ENCODE measurements at places on chromosomes 11 and 22.
A peak's percentile ranks its signal among the peaks of the same experiment; 100 is the strongest.

- H3K36me3 ChIP-seq: no peaks in the 10 kb centered on the region
- no peak for DNase-seq
- H3K27me3 ChIP-seq: no peaks in the 10 kb centered on the region
- H3K27ac ChIP-seq: no peak overlapping the region
- no peak overlapping the region for H3K4me3 ChIP-seq
These were observed 69.9 kb downstream of the BUD13 start for GRCh38 chr11:116702772-116703385.

GRCh38 chr11:121580154-121580553 is 127.4 kb upstream of the SORL1-AS1 start:
- H3K27me3 ChIP-seq: no peaks in the 10 kb centered on the region
- peaks cover 31% of the 10 kb centered on the region for H3K4me1 ChIP-seq
- no peaks in the 10 kb centered on the region for H3K36me3 ChIP-seq
- no peak overlapping the region for H3K27ac ChIP-seq

- no peak for DNase-seq
- no peaks in the 10 kb centered on the region for H3K36me3 ChIP-seq
- no peaks in the 10 kb centered on the region for H3K27me3 ChIP-seq
- H3K27ac ChIP-seq: no peak overlapping the region
- no peaks in the 10 kb centered on the region for H3K4me1 ChIP-seq
- H3K4me3 ChIP-seq: no peak overlapping the region
These were observed 72.8 kb upstream of the MTMR2 start for GRCh38 chr11:95996621-95997235.

- no peaks in the 10 kb centered on the region for H3K27me3 ChIP-seq
- no peak overlapping the region for H3K4me3 ChIP-seq
- H3K4me1 ChIP-seq: no peaks in the 10 kb centered on the region
- DNase-seq: no peak
- no peak overlapping the region for H3K27ac ChIP-seq
These were observed 15.3 kb downstream of the IL17REL start for GRCh38 chr22:49997251-49997599.

DNA sequence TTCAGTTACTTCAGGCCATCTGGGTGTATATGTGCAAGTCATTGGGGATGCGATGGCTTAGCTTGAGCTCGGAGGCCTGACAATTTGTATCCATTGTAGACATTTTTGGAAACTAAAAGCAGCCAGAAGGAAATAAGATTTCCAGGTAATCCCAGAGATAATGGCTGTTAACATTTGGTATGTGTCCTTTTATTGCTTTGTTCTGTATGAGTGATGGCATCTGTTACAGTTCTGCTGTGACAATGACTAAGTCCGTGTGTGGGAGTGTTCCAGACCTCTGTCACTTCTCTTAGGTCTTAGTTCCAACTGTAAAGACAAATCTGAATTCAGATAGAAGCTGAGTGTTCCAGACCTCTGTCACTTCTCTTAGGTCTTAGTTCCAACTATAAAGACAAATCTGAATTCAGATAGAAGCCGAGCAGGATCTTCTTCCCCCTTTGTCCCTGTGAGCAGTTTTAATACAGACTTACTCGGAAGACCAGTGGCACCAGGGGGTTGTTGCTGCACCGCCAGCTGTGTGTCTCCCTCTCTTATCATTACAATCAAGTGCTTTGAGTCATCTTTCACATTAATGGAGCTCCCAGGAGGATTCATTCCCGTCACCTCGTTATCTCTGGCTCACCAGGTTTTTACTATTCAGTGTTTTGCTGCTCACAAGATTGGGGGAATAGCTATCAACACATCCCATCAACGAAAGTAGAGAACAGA is 190.9 kb upstream of the SORL1-AS1 start:
- no peak for DNase-seq
- H3K4me1 ChIP-seq: no peaks in the 10 kb centered on the region
- H3K4me3 ChIP-seq: no peak overlapping the region
- no peak overlapping the region for H3K27ac ChIP-seq
- H3K27me3 ChIP-seq: no peaks in the 10 kb centered on the region

DNA sequence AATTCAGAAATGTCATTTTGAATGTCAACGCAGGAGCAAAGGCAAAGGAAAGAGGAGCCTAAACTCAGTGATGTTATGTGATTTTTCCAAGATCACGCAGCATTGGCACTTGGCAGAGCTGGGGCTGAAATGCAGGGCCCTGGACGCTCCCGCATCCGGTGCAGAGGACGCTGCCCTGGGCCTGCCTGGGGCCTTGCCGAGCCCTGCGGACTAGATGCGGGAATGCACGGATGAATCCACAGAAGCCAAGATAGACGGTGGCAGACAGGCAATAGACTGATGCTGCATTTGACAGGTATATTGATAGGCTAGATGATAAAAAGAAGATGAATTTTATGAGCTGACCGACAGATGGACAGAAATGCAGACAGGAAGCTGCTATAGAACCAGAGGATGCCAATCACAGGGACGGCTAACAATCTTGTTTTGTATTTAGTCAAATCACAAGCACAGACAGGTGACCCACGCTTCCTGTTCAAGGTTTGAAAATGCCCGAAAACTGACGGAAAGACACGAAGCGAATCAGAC is 696 bp upstream of the MARK2 start:
- H3K4me1 ChIP-seq: peaks cover 49% of the 10 kb centered on the region
- H3K27me3 ChIP-seq: no peaks in the 10 kb centered on the region
- H3K4me3 ChIP-seq: no peak overlapping the region

- H3K27me3 ChIP-seq: no peaks in the 10 kb centered on the region
- no peak overlapping the region for H3K4me3 ChIP-seq
- H3K36me3 ChIP-seq: no peaks in the 10 kb centered on the region
- no peaks in the 10 kb centered on the region for H3K4me1 ChIP-seq
- no peak for DNase-seq
These were observed 241.6 kb downstream of the SWAP70 start for GRCh38 chr11:9905501-9905951.

GRCh38 chr11:117818041-117818873 is 6.3 kb downstream of the FXYD2 start:
- H3K36me3 ChIP-seq: no peaks in the 10 kb centered on the region
- no peak for DNase-seq
- peak overlapping the region; percentile 83 for H3K27ac ChIP-seq
- no peaks in the 10 kb centered on the region for H3K27me3 ChIP-seq
- H3K4me1 ChIP-seq: peaks cover 17% of the 10 kb centered on the region

- no peaks in the 10 kb centered on the region for H3K4me1 ChIP-seq
- H3K36me3 ChIP-seq: no peaks in the 10 kb centered on the region
- H3K27ac ChIP-seq: no peak overlapping the region
- no peak overlapping the region for H3K4me3 ChIP-seq
- no peaks in the 10 kb centered on the region for H3K27me3 ChIP-seq
These were observed 15.2 kb downstream of the GLB1L2 start for GRCh38 chr11:134346976-134347350.

DNA sequence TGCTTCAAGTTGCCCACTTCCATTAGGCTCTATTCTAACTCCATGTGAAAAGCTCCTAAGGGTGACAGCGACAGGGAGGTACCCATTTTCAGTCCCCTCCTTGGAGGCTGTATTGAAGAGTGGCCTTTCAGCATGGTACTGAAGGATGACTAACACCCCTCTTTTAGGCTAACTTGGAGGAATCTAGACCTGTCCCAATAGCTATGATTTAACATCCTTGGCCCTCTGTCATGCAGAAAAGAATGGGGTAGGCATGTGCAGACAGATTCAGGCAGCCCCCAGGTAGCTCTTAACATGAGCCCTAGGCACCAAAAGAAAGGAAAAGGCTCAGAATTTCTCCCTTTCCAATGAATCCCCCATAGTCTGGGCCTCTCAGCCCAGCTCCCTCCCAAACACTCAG is 89.3 kb upstream of the AMOTL1 start:
- H3K27ac ChIP-seq: peak overlapping the region; percentile 66
- no peaks in the 10 kb centered on the region for H3K36me3 ChIP-seq
- peaks cover 10% of the 10 kb centered on the region for H3K4me1 ChIP-seq

GRCh38 chr11:23644443-23644842 is 784.2 kb upstream of the CCDC179 start:
- H3K27ac ChIP-seq: no peak overlapping the region
- DNase-seq: no peak
- no peak overlapping the region for H3K4me3 ChIP-seq
- H3K27me3 ChIP-seq: no peaks in the 10 kb centered on the region
- no peaks in the 10 kb centered on the region for H3K4me1 ChIP-seq

DNA sequence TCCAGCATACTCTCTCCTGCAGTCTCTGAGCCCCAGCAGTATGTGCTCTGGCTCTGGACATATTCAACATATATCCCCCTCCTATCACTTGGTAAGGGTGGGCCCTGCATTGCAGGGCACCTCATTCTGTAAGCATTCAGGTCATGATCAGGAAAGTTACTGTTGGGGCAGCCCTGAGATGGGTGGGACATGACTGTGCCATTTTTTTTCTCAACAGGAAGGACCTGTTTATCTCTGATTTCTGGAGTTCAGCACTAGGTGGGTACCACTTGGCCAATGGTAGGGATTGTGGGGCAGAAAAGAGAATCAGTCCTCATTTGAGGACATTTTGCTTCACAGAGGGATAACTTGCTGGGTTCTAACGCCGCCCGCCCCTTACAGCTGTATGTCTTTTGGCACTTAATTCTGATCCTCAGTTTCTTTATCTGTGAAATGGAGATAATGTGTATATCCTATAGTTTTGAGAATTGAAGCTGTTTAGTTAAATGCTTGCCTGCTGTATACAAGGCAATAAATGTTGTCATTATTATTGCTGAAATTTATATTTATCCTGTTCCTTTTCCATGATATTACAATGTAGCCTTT is 2.2 kb downstream of the SRRD start:
- H3K36me3 ChIP-seq: peaks cover 41% of the 10 kb centered on the region
- no peak overlapping the region for H3K4me3 ChIP-seq
- H3K27ac ChIP-seq: no peak overlapping the region
- no peak for DNase-seq

GRCh38 chr11:33234397-33235190 is 22.6 kb upstream of the HIPK3 start:
- H3K36me3 ChIP-seq: no peaks in the 10 kb centered on the region
- no peaks in the 10 kb centered on the region for H3K27me3 ChIP-seq
- DNase-seq: no peak
- no peak overlapping the region for H3K4me3 ChIP-seq
- H3K4me1 ChIP-seq: no peaks in the 10 kb centered on the region

GRCh38 chr11:69466039-69466438 is 15.4 kb upstream of the LINC01488 start:
- no peaks in the 10 kb centered on the region for H3K36me3 ChIP-seq
- H3K27me3 ChIP-seq: no peaks in the 10 kb centered on the region
- peaks cover 65% of the 10 kb centered on the region for H3K4me1 ChIP-seq
- H3K27ac ChIP-seq: peak overlapping the region; percentile 61

DNA sequence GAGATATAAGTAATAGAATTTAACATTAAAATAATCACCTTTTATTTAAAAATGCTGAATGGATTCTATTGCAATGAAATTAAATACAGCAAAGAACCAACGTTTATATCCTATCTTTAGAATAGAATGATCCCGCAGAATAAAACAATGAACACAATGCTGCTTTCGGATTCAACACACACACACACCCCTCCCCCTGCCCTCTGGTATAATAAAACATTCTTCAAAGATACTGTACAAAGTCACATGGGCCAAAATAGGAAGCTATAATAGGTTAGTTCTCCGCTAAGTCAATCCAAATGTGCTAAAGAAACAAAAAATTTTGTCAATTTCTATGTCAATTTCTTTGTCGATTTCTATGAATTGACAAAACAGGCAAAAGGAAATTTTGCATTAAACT is 47.1 kb downstream of the TMEM123 start:
- H3K27ac ChIP-seq: no peak overlapping the region
- peaks cover 22% of the 10 kb centered on the region for H3K4me1 ChIP-seq
- peaks cover 59% of the 10 kb centered on the region for H3K36me3 ChIP-seq
- no peak for DNase-seq
- no peaks in the 10 kb centered on the region for H3K27me3 ChIP-seq

GRCh38 chr11:119921571-119921970 is 192.6 kb upstream of the NECTIN1 start:
- no peak for DNase-seq
- no peak overlapping the region for H3K4me3 ChIP-seq
- no peaks in the 10 kb centered on the region for H3K4me1 ChIP-seq
- H3K27me3 ChIP-seq: no peaks in the 10 kb centered on the region
- no peaks in the 10 kb centered on the region for H3K36me3 ChIP-seq

DNA sequence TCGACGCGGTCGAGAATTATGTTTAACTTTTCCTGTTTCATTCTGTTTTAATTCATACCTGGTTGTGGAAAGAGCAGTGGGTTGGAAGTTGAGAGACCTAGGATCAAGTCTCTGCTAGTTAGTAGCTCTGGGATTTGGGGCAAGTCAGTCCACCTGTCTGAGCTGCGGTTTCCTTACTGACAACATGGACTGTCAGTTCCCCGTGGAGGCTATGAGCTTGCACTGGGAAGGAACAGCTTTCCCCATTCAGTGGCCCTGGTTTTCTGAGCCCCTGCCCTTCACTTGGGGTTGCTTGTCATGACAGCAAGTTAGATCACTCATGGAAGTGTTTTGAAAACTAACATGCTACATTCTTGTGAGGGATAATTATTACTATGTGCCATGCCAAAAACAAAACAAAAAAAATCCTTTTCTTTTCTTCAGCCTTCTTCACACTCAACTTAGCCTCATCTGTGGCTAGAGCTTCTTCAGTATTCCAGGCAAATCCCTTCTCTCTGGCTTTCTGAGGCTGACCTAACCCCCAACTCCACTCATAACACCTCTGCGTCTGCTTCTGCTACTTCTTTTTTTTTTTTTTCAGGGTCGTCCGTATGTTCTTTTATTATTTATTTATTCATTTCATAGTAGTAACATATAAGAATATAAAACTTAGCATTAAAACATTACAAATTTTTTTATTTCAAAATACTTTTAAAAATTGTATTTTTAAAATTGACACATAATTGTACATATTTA is 43.0 kb upstream of the ZBED5 start:
- H3K4me1 ChIP-seq: peaks cover 59% of the 10 kb centered on the region
- peak overlapping the region; percentile 90 for H3K27ac ChIP-seq
- no peak for DNase-seq
- H3K4me3 ChIP-seq: no peak overlapping the region
- no peaks in the 10 kb centered on the region for H3K27me3 ChIP-seq
- H3K36me3 ChIP-seq: no peaks in the 10 kb centered on the region

DNA sequence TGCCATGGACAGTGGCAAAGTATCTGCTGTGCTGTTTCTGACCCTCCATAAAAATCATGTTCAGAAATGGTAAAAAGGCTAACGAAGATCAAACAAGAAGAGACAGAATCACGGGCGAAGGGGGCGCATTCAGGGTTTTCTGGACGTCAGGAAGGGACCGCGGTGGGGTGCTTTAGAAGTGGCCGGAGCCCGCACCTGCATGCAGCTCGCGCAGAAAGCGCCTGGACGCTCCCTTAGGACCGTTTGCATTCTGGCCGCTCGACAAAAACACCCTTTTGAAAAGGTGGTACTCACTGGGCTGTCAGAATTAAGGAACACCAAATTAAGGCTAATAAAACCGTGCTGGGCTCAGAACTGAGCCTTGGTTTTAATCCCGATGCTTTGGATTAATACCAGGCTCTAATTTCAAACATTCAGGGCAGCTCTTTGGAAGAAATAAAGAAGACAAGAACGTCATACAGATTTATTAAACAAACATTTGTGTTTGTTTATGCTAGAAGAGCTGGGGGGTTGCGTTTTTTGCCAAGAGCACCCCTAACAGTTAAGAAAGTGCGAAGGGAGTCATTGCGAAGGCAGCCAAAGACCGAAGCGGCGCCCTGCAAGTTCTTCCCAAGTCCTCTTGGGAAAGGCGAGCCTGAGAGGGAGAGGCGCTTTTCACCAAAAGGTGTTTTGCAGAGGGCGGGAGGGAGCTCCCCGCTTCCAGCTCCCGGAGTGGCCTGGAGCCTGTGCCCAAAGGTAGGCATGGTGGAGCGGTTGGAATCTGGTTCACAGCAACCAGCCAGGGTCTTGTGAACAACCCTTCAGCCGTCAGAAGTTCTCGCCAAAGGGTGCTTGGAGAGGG is 47.7 kb upstream of the DBX1 start:
- DNase-seq: no peak
- peaks cover 74% of the 10 kb centered on the region for H3K27me3 ChIP-seq
- no peaks in the 10 kb centered on the region for H3K4me1 ChIP-seq
- no peak overlapping the region for H3K27ac ChIP-seq

All from esophagus squamous epithelium (tissue), 5 donors.